ENCODE measurements at places on chromosomes 4 and X.

DNA sequence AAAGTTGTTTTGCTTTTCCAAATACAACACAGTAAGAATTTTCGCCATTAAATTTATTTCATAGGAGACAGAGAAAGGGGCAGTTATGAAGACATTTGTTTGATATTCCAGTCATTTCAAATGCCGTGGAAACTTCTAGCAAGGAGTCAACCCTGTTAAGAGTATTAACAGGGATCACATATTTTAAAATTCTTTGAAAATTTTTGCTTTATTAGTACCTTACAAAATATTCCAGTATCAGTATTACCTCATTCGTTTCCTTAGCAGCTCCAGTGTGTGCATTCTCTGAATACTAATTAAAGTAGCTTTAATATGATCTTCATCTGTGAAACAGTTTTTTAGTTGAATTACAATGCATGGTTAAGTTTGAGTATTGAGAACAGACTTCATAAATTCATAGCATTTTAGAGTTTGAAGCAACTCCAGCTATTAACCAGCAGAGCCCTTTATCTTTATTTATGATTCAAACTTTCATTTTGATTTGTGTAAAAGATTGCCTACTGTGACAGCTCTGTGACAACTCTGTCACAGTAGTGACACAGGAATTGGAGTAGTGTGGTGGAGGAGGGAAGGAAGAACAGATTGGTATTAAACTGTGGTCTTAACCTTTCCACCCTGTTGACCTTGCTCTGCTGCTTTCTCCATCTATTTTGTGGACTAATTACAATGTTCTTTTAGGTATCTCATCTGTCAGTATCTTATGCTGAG is 86.3 kb downstream of the PDLIM5 start:
- DNase-seq, result no peak

DNA sequence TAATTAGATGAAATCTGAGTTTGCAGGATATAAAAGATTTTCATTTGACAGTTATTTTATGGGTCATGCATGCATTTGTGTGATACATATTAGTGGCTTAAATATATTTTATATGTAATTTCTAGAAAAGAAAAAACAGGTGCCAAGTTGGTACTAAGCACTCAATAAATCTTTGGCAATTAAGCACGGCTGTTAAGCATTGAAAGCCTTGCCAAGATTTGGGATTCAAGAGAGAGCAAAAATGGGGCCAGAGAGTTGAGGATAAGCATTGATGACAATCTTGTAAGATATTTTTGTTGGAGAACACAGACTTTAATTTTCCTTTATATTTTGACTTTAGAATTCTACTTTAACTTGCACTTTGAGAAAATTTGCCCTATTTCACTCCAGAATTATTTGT is 249.8 kb upstream of the MAD2L1 start:
- no peak for DNase-seq

DNA sequence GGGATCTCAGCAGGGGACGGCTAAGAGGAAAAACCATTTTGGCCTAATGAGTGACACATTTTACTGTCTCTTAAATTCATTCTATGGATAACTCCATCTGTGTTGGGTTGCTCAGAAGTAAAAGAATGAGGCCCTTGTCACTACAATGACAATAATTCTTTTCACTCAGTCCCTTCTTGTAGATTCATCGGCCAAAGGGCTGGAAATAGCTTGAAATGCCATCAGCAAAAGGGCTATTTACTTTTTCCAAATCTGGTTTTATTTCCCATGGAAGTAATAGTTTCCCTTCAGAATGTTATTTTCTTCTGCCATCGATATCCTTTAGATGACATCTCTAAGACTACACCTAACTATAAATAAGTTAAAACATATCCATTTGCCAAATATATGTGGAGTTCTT is 7.4 kb downstream of the MEPE start:
- no peak for DNase-seq

DNA sequence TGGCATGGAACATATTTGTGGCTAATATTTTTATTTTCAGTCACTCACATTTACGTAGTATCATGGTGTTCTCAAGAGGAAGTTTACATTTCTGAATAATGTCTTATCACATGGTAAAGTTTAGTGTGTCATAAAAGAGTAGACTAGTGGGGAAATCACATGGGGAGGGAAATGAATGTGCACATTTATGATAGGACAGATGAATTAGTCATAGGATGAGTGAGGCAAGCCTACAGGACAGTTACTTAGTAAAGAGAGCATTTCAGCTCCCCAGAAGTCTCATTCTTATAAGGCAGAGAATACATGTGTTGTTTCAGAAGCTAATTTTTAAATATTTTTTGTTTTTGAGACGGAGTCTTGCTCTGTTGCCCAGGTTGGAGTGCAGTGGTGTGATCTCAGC is 6.2 kb downstream of the GK start:
- DNase-seq, result peak; percentile 64

DNA sequence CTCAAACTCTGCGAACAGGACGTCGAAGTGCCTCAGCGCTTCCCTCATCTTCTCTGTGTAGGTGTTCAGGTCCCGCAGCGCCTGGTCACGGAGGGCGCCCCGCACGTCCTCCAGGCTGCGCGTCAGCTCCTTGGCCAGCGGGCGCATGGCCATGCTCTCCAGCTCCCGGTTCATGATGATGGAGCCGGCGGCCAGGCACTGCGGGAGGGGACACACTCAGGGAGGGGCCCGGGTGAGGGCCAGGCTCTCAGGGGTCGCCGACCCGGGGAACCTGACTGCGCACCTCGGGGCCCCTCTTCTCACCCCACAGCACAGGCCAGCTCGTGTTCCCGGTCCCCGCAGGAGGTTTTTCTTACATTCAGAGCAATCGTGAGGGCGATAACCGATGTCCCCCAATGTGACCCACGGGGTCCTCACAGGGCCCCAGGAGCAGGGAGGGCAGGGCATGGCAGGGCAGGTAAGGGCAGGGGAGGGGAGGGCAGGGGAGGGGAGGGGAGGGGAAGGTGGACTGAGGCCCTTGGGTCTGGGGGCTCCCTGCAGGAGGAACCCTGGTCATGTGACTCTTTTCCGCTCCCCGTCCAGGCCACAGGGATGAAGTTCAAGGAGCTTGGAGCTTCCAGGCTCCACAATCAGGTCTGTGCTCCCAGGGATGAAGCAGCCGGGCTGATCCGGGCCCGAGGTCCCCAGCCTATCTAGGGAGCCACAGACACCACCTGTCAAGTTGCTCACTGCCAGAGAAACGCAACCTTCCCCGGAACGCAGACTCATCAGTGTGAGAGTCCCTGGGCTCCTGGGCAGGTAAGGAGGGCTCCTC is 77.8 kb upstream of the MXD4 start:
- no peak for DNase-seq

DNA sequence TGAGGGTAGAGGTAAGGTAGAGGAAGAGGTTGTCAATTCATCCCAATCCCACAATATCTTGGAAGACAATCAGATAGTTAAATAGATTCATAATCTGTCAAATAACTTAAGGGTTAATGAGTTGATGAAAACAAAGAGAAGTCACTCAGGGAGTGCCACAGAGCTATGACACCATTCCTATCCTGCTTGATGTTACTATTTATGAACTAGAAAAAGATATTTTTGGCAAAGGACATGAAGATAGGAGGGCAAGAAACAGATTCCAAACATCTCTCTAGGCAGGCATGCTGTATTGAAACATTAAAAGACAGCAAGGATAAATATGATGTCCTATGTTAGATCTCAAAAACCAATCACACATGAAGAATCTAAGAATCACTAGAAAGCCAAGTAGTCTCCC is 3.5 kb upstream of the SRPX start:
- DNase-seq, result no peak
